ENCODE measurements at places on chromosomes 5 and 9. TPM values are rescaled to one million over a fixed set of nuclear protein-coding genes. Genes with fewer than 3 reads are reported as not detected.

GRCh38 chr9:82588301-82589180 is 474.4 kb downstream of the RASEF start:
- no peak for DNase-seq
- no peaks in the 10 kb centered on the region for H3K27me3 ChIP-seq
- no peaks in the 10 kb centered on the region for H3K4me1 ChIP-seq
- H3K27ac ChIP-seq = no peak overlapping the region
- no peak overlapping the region for H3K4me3 ChIP-seq

The EGR1 gene
- total RNA-seq = 0.97 TPM

- no peak overlapping the region for H3K27ac ChIP-seq
- H3K4me3 ChIP-seq = no peak overlapping the region
- no peaks in the 10 kb centered on the region for H3K4me1 ChIP-seq
- no peak for DNase-seq
- no peaks in the 10 kb centered on the region for H3K27me3 ChIP-seq
Measured at GRCh38 chr9:35367451-35367850, 122.5 kb upstream of the RUSC2 start.

DNA sequence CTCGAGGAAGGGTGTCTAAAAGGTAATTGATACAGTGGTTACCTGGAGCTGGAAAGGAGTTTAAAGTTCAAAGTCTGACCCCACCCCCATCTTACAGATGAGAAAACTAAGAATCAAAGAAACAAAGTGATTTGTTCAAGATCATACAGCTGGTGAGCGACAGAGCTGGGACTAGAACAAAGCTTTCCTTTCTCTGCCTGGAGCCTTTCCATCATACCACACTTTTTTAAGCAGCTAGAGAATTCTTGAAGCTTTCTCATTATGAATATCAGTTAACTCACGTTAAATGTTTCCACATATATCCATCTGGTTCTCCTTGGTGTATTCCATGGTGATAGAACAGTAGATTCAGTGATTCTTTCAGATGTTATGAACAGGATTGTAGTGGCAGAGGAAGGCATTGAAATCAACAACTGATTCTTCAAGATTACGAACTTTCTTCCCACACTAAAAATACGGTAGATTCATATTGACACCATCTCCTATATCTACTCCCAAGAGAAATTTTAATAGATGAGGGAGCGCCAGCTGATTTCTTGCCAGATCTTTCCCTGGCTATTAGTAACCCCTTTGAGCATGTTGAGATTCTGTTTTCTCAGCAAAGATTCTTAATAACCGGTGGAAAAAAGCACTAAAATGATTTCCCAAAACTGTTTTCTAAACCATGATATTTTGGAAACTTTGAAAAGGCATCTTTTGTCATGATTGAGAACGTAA is 233.7 kb downstream of the ADAMTSL1 start:
- H3K27me3 ChIP-seq = no peaks in the 10 kb centered on the region
- H3K27ac ChIP-seq = no peak overlapping the region
- no peaks in the 10 kb centered on the region for H3K36me3 ChIP-seq
- H3K4me3 ChIP-seq = no peak overlapping the region

DNA sequence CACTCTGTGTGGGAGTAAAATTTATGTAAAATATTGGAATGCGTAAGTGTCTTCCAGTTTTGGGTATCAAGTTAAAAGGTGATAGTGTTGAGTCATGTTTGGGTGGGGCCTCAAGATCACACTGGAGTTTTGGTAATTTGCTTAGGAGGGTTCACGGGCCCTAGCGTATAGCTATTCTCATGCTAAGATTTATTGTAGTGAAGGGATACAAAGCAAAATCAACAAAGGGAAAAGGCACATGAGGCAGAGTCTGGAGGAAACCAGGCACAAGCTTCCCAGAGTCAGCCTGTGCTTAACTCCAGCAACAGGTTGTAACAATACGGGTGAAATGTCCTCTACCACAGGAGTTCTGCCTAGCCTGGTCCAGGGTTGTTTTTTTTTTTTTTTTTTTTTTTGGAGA is 20.2 kb downstream of the HSPA4 start:
- DNase-seq = no peak
- H3K36me3 ChIP-seq = peaks cover 69% of the 10 kb centered on the region
- H3K27ac ChIP-seq = no peak overlapping the region

- no peak overlapping the region for H3K4me3 ChIP-seq
- DNase-seq = no peak
- peaks cover 7% of the 10 kb centered on the region for H3K27me3 ChIP-seq
- H3K27ac ChIP-seq = no peak overlapping the region
Measured at GRCh38 chr5:14225173-14225834, 82.2 kb downstream of the TRIO start.

DNA sequence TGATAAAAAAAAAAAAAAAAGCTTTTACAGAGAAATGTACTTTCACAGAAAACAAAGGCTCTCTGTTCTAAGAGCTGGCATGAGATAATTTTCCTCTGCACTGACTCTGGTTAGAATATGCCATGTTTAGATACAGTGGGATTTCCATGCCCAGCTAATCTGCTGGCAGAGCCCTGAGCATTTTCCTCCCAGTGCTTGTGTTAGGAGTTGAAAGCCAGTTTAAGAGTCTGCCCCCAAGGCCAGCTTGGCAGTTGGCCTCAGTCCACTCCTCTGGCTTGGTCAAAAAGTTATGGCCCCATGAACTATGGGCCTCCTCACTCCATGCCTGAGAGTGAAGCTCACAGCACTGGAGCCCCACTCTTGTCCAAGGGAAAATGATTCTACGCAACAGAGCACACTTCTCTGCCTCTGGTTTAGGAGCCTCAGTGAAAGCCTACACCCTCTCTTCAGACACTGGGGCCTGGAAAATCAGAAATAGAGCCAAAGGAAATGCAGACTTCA is 21.9 kb downstream of the MOCS2 start:
- H3K27ac ChIP-seq = no peak overlapping the region
- DNase-seq = no peak
- peaks cover 41% of the 10 kb centered on the region for H3K36me3 ChIP-seq
- no peak overlapping the region for H3K4me3 ChIP-seq

DNA sequence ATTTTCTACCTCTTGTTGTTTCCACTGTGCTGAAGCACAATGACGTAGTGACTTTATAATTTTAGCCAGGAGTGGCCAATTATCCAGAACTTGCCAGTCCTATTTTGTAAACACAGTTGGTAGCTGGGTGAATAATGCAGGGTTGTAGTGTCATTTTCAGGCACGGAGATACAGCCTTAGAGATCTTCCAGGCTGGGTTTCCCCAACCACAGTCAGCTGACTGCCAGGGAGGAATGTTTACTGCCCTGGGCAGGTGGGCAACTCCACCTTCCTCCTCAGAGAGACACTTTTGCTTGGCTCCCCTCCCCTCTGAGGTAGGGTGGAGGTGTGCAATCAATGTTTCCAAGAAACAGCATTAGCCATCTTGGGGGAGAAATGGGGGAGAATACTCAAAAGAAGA is 228.1 kb upstream of the NR4A3 start:
- H3K36me3 ChIP-seq = no peaks in the 10 kb centered on the region
- peaks cover 17% of the 10 kb centered on the region for H3K27me3 ChIP-seq
- no peak overlapping the region for H3K4me3 ChIP-seq
- H3K27ac ChIP-seq = no peak overlapping the region
- peaks cover 11% of the 10 kb centered on the region for H3K4me1 ChIP-seq

- H3K36me3 ChIP-seq = no peaks in the 10 kb centered on the region
- no peak within 1 kb of the TSS for H3K4me3 ChIP-seq
- H3K27me3 ChIP-seq = peaks cover 36% of the 10 kb centered on the region
- peak within 1 kb of the TSS; percentile 27 for H3K27ac ChIP-seq
- peaks cover 2% of the 10 kb centered on the region for H3K4me1 ChIP-seq
Measured at GRCh38 chr5:59893429-59894227, at the start of gene PDE4D. PDE4D (minus strand) TSS chr5:59893726.

The SLC6A19 gene
- not detected for total RNA-seq

GRCh38 chr5:59744531-59744992 is 149.0 kb downstream of the PDE4D start:
- H3K27me3 ChIP-seq = peaks cover 8% of the 10 kb centered on the region
- H3K27ac ChIP-seq = no peak overlapping the region
- DNase-seq = no peak

GRCh38 chr9:107105784-107106183 is 177.3 kb upstream of the RAD23B start:
- H3K4me1 ChIP-seq = no peaks in the 10 kb centered on the region
- H3K4me3 ChIP-seq = no peak overlapping the region
- no peaks in the 10 kb centered on the region for H3K36me3 ChIP-seq
- DNase-seq = no peak
- no peak overlapping the region for H3K27ac ChIP-seq
- peaks cover 4% of the 10 kb centered on the region for H3K27me3 ChIP-seq

GRCh38 chr5:72956324-72957140 is 691 bp downstream of the FCHO2 start:
- no peak overlapping the region for H3K27ac ChIP-seq
- H3K27me3 ChIP-seq = peaks cover 57% of the 10 kb centered on the region
- H3K36me3 ChIP-seq = peaks cover 4% of the 10 kb centered on the region

DNA sequence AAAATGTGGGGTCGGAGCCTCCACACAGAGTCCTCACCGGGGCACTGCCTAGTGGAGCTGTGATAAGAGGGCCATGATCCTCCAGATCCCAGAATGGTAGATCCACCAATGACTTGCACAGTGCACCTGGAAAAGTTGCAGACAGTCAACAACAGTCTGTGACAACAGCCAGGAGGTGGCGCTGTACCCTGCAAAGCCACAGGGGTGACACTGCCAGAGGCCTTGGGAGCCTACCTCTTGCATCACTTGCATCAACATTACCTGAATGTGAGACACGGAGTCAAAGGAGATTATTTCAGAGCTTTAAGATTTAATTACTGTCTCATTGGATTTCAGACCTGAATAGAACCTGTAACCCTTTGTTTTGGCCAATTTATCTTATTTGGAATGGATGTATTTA is 614.1 kb upstream of the CDH9 start:
- no peak overlapping the region for H3K27ac ChIP-seq
- no peaks in the 10 kb centered on the region for H3K36me3 ChIP-seq
- H3K4me3 ChIP-seq = no peak overlapping the region
- no peak for DNase-seq
- H3K27me3 ChIP-seq = no peaks in the 10 kb centered on the region

Measured in activated CD4-positive, alpha-beta T cell treated with anti-CD3 and anti-CD28 coated beads, Interleukin-2, amount 10 ng/mL, durations not matched to agents 7 days and 5 days (primary cell).